ENCODE measurements at places on chromosomes 2 and 18.

GRCh38 chr18:32301361-32301760 is 111.5 kb downstream of the MEP1B start:
- DNase-seq, result no peak

- DNase-seq, result no peak
Observed at GRCh38 chr2:144703852-144704708, 184.2 kb upstream of the ZEB2 start.

- no peak for DNase-seq
Observed at GRCh38 chr18:60247103-60247502, 125.5 kb downstream of the MC4R start.

DNA sequence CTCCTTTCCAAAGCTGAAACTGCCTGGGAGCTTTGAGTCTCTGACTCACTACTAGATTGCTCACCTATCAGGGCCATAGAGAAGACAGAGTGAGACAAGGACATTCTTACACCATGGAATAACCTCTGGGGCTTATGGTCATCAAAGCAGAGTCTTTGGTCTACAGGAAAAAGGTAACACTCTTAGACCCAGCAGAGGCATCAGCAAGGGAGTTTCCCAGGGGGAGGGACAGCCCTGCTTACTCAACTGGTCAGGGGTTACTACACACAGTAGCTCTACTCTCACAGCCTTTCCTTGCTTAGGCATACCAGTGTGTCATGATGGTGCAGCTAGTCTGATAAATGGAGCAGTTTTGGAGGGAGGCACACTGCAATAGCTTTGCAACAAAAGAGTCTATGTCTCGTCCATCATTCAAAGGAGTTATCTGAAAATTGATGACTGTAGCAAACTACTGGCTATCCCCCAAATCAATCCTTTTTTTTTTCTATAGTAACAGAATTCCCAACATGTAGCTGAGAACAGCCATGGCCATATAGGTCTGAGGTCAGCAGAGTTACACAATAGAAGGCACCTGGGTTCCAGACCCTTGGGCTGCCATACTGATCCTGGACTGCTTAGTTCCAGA is 22.4 kb upstream of the CD28 start:
- no peak for DNase-seq

DNA sequence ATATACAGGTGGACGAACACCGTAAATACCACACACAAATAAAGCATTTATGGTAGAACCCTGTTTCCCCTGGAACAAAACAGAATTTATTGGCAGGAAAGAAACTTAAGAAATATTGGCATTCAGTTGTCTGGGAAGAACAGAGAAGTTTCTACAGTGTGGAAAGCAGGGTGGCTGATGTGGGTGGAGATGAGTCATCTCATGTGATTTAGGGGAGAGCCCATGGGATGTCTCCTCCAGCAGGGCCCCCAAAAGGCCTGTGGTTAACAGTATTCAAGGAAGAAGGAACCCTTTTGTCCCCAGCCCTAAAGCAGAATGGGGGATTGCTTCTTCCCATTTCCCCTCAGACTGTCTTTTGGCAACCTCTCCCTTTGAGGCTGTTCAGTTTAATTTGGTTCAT is 24.2 kb downstream of the SIX3 start:
- no peak for DNase-seq

GRCh38 chr2:145596416-145596815 is 1076.5 kb upstream of the ZEB2 start:
- no peak for DNase-seq

DNA sequence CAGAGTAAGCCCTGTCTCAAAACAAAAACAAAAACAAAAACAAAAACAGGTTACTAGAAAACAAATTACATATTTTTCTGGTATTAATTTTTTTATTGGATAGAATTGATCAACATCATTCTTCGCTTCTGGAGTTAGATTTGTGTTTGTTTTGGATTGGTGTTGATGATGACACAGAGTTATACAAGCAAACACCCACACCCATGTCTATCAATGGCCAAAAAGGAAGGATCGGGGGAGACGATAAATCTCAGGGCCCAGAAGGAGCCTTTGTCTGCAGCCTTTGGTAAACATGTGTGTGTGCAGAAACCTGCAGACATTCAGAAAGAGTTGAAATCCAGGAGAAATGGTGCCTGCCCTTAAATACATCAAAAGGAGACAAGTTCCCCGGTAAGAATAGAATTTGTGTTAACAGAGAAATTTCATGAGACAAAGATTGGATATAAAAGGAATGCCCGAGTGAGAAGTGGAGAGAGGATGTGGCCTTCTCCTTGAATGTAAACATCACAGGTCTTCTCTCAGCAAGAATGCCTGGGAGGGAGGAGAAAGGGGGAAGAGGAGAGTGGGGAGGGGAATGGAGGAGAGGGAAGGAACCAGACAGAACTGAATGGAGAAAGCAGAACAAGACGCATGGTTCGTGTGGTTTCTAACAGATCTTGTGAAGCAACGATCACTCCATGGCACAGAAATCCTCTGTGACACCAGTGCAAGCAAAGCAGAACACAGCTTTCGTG is 40.4 kb upstream of the TMEM178A start:
- DNase-seq, result no peak

DNA sequence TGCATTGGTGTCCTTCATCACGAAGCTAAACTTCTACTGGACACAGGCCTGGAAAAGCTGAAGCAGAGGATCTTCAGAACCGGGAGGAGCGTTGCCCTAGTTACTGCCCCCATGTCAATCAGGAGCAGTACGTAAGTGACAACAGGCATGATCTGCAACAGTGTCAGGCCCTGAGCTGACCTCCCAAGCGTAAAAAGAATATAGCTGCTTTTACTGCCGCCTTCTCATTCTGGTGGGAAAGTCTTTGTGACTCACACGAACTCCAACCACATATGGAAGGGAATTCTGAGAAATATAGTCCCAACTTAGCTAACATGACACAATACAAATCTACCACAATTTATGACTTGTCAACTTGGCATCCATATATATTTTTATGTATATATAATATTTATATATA is 1007.7 kb upstream of the CDH2 start:
- DNase-seq, result no peak

DNA sequence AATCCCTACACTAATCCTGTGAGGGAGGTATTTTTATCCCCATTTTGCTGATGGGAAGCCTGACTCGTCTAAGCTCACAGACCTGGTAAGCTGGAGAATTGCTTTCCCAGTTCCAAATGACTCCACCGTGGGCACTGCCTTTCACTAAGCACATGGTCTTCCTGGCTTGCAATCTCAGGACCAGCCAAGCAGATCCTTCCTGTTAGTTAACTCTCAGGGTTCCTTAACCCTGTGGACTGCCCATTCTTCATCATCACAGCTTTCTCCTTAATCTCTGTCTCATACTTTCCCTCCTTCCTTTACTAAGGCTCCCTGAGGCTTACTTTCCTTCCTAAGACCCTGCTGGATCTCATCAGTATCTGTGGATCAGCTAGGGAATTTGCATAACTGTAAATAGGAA is 122.2 kb upstream of the ZEB2 start:
- no peak for DNase-seq

- DNase-seq, result no peak
Observed at GRCh38 chr18:6785001-6785400, 55.5 kb downstream of the ARHGAP28 start.

DNA sequence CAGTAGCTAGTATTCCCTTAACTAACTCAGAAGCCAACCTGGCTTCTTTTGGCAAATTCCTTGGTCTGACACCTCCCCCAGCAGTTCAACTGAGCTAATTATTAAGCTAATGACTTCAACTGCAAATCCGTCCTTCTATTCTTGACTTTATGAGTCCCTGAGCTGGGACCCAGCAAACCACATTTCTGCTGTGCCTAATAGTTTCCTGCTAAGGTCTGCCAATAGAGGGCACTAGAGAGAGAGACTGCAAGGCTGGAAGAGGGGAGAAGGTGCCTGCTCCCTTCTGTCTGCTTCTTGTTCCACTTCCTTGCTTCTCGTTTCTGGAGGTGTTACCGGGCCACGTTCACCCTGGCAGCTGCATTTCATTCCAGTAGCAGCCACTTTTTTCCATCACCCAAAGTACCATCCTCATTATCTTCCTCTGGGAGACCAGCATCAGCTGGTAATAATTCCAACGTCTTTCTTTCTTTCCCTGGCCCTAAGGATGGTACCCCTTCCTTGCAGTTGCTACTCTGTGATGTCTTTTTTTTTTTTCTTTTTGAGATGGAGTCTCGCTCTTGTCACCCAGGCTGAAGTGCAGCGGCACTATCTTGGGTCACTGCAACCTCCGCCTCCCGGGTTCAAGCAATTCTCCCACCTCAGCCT is 352.0 kb downstream of the TNS1 start:
- DNase-seq, result no peak

DNA sequence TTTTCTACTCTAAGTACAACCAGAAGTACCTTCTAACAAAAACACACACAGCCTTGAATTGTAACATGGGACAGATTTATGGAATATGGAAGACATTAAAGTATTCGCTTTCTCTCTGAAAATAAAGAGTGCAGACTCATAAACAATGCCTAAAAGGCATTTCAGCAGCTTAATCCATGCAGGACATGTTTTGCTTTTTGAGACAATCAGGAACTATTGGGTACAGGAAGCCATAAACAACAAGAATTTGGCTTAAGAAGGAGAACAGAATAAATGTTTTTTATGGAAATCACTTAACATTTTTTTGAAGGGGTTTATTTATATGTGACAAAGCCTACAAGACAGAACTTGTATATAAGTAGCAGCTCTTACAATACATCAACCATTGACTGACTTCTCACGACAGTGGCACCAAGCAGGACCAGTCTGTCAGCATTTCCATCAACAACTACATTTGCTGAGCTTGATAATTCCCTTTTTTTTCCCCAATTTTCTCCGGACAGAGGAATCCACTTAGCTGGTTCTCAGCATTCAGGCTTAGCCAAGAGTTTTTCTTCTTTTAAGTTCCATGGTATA is 140.1 kb downstream of the EXOC6B start:
- DNase-seq, result no peak

- no peak for DNase-seq
Observed at GRCh38 chr2:134218930-134219658, 34.8 kb upstream of the MGAT5 start.

DNA sequence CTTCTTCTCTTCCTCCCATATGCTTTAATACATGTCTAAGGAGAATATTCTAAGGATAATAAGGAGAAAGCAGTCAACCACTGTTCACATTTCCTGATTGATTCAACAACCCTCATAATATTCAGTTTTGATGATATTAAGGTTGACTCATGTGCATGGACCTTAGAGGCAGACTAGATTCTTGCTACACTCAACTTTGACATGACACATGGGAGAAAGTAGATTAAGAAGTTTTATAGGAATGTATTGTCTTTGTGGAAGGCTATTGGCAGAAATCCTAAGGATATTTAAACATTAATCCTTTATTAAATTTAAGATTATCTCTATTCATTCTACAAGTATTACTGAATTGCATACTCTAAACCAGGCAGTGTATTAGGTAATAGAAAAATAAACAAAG is 309.1 kb upstream of the CYRIA start:
- DNase-seq, result no peak

- DNase-seq, result no peak
Observed at GRCh38 chr2:94870440-94871225, 597 bp upstream of the TEKT4 start.

GRCh38 chr2:236622201-236622600 is 52.6 kb downstream of the ACKR3 start:
- no peak for DNase-seq

GRCh38 chr2:189305291-189305943 is 125.9 kb upstream of the COL5A2 start:
- no peak for DNase-seq

- no peak for DNase-seq
Observed at GRCh38 chr2:163656622-163657280, 79.1 kb downstream of the FIGN start.

DNA sequence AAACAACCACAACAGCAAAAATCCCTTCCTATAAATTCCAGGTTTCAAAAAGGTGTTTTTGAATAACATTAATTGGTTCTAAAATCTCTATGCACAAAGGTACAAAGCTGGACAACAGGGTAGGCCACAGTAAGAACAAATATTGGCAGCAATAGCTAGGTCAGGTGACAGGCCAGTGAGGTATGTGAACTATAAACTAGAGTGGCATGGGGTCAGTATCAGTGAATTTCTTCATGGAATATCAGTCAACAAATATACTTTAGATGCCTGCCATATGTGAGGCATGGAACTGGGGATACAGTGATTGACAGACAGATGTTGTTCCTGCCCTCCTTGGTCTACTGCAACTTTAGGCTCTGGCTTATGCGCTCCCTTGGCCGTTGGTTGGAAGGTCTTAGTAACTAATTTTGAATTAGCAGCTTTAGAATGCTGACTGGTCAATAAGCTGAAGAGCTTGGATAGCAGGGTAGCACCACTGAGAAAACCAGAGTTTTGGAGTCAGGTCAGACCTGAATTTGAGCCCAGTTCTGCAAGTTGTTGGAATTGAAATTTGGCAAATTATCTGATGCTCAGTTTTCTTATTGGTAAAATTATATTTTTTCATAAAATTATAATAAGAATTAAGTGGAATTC is 2.3 kb upstream of the EPC2 start:
- DNase-seq, result no peak

GRCh38 chr2:62931536-62931935 is 119.1 kb upstream of the OTX1 start:
- no peak for DNase-seq

DNA sequence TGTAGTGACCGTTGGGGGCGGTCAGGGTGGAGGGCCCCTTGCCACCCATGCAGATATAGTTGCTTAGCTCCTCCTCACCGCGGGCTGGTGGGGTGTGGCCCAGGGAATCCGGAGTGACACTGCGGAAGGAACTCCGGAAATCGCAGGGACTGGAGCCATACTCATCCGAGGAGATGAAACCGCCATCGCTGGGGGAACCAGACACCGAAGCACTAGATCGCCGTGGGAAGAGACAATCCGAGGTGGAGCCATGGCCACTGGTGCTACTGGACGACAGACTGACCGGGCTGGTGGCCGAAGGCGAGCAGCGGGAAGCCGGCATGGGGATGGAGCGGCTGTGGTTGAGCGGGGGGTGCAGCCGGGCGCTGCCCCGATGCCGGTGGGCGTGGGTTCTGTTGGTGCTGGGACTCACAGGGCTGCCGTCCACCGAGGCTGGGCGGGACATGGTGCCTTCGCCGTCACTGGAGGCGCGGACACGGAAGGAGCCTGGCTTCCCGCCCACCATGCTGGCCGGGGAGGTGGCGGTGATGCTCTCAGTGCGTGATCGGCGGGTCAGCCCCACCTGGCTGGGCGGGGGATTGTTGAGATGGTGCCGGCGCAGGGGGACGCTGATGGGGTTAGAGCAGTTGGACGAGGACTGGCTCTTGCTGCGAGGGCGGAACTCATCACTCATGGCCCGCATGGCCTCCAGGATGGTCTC is 2.2 kb downstream of the IRS1 start:
- no peak for DNase-seq

- no peak for DNase-seq
Observed at GRCh38 chr2:31810200-31810917, 200.4 kb downstream of the MEMO1 start.
